ENCODE measurements at places on chromosomes 7 and 10.

DNA sequence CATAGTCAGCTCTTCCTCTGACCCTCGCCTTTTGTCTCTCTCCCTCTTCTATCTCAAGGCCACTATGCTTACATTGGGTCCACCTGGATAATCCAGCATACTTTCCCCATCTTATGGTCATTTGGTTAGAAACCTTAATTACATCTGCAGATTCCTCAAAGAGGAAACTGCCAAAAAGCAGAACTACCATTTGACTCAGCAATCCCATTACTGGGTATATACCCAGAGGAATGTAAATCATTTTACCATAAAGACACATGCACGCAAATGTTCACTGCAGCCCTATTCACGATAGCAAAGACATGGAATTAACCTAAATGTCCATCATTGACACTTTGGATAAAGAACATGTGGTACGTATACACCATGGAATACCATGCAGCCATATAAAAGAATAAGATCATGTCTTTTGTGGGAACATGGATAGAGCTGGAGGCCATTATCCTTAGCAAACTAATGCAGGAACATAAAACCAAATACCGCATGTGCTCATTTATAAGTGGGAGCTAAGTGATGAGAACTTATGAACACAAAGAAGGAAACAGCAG lies 114.8 kb upstream of the NPY start:
- DNase-seq = no peak

GRCh38 chr7:151232091-151232916 lies at the start of gene CHPF2:
Gene CHPF2, plus strand, starts transcription at chr7:151232483. Its CDS starts 1,529 bp downstream, at chr7:151234012.
- DNase-seq = peak; percentile 82

DNA sequence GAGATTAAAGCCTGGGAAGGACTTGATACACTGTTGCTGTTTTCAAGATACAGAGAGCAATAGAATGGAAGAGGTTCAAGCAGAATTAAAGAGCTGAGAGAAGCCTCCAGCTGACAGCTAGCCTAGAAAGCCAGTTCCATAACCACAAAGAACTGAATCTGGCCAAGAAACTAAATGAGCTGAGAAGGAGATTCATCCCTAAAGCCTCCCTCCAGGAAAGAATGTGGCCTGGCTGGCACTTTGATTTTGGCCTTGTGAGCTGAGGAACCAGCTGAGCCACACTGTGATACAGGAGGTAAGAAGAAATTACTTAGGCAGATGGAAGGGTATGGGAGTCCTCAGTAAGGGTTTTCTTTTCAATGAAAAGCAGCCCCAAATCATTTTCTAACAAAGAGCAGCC lies 324.1 kb downstream of the PHF14 start:
- DNase-seq = no peak

DNA sequence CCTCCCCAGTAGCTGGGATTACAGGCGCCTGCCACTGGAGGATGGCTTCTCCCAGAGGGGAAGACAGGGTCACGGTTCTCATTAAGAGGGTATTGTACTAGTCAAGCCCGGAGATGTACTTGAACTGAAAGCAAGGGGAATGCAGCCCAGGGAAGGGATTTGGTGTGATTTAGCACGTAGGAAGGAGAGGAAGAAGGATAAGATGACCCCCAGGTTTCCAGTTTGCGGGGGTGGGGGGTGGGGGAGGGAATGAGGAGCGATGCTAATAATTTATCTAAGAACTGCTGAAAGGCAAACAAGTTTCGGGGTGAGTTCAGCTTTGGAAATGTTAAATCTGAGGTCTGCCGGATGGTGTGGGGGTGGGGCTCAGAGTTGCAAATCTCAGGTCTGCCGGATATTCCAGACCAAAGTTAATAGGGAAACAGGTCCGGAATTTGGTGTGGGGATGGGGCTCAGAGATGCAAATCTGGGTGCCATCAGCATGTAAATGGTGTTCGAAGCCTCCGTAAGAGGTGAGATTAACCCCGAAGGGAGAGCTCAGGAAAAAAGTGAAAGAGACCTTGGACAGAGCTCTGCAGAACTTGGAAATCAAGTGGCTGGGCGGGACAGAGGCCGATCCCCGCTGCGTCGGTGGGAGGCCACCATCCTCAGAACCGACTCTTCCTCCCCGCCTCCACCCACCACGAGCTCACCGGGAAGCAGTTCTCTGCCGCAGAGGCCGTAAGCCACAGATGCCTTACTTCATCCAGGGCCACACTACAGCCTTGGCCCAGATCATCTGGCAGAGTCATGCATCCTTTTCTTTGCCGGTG lies 1.6 kb upstream of the SEPHS1 start:
- DNase-seq = peak; percentile 41

- DNase-seq = no peak
These were observed 124.5 kb downstream of the PRPF18 start for GRCh38 chr10:13711291-13711690.

DNA sequence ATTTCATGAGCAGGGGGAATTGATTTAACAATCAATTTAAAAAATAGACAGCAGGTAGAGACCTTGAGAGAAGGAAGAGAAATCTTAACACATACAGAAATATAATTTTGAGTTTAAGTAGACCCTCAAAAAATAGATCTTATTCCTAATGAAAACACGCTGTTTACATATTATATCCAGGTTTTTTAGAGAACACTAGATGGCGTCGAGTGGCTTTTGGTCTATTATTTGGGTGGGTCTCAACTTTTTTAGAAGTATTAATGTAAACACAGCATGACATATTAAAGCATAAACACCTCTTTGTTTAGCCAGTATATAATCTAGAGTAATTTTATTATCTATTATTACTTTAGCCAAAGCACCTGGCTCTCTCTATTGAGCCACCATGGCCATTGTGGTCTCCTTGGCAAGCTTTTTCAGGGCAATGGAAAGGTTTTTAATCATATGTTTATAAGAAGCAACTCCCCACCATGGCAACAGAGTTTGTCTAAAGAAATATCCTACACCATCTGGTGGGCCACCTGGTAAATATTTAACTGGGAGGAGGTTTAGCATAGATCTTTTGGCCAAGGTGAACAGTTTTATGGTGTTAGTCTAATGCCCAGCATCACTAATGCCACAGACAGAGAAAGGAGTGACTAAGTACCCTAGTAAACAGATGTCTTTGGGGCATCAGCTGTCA lies 59.7 kb upstream of the PRSS1 start:
- DNase-seq = no peak
